ENCODE measurements at places on chromosomes 3 and 15.

DNA sequence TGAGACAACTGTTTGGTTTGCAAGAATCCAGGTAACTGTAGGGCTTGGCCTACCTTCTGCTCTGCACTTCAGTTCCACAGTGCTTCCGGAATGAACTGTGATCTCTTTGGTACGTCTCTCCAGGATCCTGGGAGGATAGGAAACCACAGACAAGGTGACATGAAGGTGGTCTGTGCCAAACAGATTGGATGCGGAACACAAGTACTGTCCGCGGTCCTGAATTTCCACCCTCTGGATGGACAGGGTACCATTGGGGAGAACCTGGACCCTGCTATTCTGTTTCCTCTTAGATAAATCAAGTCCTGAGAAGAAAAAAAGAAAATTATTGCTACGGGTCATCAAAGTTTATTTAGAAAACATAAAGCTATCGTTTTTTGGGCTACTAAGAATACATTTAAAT lies 17.3 kb downstream of the IGSF10 start:
- no peak for DNase-seq

- no peak for DNase-seq
Observed at GRCh38 chr3:189419038-189419437, 212.2 kb upstream of the TP63 start.

- DNase-seq, result no peak
Observed at GRCh38 chr15:68574629-68575028, 4.2 kb upstream of the CORO2B start.

- no peak for DNase-seq
Observed at GRCh38 chr15:41981371-41982132, 9.2 kb upstream of the EHD4 start.

- no peak for DNase-seq
Observed at GRCh38 chr15:74857082-74857655, 14.2 kb upstream of the ULK3 start.

GRCh38 chr15:66943456-66944095 lies 121.8 kb upstream of the SMAD3 start:
- no peak for DNase-seq

DNA sequence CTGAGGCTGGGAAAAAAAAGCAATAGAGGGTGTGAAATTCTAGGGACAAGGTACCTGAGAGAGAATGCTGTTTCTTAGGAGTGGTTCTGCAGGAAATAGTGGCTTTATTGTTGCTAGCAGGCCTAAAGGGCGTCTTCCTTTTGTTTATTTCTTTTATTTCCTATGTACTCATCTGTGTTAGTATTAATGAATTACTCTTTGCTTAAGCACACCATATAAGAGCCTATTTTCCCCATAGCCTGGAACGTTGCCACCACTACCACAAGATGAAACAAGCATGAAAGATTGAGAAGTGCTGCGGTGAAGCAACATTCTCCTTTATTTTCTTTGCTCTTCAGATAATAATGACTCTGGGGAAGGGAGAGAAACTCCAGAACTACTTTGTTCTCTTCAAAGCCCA lies 21.3 kb upstream of the GOLIM4 start:
- DNase-seq, result no peak

- no peak for DNase-seq
Observed at GRCh38 chr15:48143856-48144255, 23.1 kb downstream of the SLC24A5 start.

GRCh38 chr3:72095521-72095920 lies 310.6 kb upstream of the PROK2 start:
- DNase-seq, result no peak

- no peak for DNase-seq
Observed at GRCh38 chr15:72845981-72846383, 62.4 kb upstream of the ADPGK start.

DNA sequence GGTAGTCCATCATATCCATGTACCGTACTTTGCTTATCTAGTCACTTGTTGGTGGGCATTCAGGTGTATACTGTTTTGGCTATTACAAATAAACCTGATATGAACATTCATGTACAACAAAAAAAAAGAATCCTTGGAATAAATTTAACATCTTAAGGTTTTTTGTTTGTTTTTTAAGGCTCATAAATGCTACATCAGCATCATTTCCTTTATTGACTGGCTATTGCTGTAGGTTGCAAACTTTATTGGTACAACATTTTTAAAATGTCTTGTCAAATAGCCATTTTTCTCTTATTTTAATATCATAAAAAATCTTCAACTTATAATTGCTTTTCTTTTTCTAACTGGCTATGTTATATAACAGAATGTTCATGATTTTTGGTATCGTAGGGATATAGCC lies 16.2 kb downstream of the DHFR2 start:
- no peak for DNase-seq

DNA sequence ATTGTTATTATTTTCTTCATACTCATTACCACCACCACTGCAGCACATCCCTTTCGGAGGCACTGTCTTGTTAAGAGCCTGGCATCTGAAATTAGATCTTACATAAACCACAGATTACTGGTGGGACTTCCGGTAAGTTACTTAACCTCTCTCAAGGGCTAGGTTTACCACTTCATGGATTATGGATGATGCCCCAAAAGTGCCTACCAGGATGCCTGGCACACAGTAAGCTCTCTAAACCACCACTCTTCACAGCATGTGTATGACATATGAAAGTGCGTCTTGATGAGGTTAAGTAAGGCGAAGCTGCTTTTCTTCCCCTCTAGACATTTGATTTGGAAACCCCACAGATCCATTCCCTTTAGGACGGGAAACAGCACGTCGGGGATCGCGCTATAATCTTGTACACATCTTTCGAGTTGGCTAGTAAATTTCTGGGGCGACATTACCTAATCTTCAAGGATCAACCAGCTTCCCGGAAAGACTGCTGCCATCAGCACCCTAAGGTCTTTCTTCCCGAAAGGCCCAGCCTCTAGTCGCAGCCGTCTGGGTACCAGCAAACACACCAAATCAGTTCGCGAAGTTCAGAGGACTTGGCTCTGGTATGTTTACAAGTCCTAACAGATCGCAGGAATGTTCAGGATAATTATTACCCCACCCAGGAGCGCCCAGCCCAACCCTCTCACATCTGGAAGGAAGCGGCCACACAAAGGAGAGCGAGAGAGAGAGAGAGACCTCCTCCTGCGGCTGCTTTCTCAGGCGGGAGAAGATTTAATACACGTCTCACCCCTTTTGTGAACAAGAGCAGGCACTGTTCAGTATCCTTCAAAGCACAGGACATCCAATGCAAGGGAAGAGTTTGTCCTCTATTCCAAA lies 155.1 kb upstream of the FRMD4B start:
- DNase-seq, result no peak

- DNase-seq, result no peak
Observed at GRCh38 chr15:70093070-70093469, 4.6 kb downstream of the TLE3 start.

- DNase-seq, result no peak
Observed at GRCh38 chr3:82093641-82094040, 332.2 kb upstream of the GBE1 start.

DNA sequence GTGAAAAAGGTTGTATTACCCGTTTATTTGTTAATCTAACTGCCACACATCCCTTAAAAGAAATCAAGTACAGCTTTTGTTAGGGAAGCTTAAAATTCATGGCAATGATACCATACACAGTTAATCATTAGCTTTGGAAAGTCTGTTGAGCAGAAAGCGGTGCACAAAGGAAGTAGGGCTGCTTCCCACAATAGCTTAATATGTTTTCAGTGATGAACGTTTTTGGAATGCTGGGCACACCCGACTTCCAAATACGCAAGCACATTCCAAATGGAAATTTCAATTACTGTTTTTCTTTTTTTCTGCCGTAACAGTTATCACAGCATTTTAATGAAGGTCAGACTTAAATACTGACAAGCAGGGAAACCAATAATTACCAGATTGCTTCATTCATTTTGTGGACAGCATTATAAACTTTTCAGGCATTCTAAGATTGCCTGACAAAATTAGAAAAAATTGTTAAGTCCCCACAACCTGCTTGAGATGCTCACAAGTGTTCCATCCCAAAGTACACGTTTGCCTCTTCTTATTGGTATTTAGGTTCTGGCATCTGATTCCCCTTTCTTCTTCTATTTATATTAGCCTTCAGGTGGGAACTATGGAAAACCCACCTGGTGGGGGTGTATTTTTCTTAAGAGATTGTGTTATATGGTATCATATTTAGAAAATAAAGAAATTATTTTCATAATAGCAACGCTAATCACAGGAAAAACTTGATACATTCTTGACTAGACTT lies 1.1 kb upstream of the ECT2 start:
- no peak for DNase-seq

- DNase-seq, result no peak
Observed at GRCh38 chr3:196660381-196661166, 21.1 kb downstream of the NRROS start.

DNA sequence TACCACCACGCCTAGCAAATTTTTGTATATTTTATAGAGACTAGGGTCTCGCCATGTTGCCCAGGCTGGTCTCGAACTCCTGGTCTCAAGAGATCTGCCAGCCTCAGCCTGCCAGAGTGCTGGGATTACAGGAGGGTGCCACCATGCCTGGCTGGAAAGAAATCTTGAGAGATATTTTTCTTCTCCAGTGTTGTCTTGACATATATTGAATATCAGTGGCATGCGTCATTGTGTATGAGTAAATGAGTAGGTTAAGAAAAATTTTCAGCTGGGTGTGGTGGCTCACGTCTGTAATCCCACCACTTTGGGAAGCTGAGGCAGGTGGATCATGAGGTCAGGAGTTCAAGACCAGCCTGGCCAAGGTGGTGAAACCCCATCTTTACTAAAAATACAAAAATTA lies 3.5 kb upstream of the PIF1 start:
- DNase-seq, result no peak

DNA sequence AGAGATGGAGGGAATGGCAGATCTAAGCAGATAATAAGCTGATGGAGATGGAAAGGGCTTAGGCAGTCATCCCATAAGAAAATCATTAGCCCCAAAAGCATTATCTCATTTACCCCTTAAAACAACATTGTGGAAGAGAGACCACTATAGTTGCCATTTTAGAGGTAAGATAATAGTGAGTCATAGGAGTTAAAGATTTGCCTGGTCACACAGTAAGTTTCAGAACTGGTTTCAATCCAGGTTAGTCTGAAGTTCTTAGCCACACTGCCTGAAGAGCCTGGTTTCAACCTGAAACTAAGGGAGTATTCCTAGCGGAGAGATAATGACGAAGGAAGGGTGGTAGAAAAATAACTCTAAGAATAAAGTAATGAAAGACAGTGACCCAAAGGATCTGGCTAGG lies 13.0 kb upstream of the UBR1 start:
- DNase-seq, result no peak

- DNase-seq, result no peak
Observed at GRCh38 chr3:9778143-9779074, 8.7 kb upstream of the CAMK1 start.

- no peak for DNase-seq
Observed at GRCh38 chr15:62495670-62496614, 330.9 kb upstream of the C2CD4B start.
